NCI-H226 (cell line): ENCODE measurements at places on chromosomes 6 and 20.

DNA sequence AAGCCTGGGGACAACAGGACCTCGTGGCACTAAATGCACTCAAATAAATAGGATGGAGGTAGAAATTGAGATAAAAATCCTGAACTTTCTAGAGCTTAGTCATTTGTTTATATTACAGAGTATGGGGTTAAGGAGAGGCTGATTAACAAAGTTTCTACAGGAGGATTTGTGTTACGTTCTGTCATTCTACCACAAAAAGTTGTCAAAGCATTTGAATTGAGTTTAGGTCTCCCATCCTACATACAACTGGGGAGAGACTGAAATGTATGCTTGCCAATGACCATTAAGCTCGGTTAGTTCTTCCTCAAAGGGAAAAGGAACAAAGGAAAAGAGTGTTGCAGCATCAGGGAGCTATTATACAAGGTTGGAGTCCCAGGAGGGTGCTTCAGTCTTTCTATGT is 597.9 kb downstream of the COL12A1 start:
- no peak for DNase-seq

DNA sequence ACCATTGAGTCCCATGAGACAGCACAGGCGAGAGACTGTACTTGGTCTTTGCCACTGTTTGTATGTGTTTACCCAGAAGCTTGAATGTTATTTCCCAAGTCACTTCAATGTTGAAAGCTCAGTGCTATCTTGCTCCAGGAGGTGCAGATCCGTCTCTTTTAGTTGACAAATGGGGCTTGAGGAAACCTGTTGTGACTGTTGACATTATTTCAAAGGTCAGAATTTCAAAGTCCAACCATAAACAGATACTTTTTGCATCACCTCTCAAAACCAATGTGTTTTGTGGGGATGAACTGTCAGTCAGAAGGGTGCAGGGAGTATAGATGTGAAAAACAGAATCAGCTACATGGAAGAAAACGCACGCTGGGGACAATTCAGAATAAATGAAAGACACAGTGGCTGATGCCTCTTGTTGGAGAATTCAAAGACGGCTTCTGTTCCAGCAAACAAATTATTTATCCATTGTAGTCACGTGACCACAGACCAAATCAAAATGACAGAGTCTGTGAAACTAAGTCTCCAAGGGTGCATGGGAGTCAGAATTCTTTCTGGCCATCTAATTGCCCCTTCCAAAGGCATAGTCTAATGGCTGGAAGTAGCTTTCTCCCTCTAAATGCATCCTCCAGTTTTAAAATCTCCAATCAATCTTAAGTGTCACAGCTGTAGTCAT is 83.7 kb downstream of the MYLK4 start:
- no peak for DNase-seq

DNA sequence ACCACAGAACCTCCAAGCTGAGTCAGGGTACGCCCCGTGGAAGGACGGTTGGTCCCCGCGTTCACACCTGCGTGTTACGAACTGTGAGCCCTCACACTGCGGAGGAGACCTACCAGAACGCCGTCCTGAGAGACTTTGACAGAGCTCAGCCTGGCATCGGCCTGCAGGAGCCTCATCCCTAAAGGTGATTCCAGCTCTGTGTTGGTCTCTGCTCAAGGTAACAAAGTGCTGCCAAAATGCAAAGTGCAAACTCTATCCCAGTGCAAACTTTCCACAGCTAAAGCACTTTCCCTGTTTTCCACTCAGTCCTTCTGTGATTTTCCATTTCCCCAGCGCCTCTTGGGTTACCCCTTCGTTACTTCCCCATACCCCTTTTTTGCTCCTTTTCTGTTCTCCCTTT is 8.6 kb upstream of the ZBTB46 start:
- DNase-seq, result no peak

GRCh38 chr6:104229057-104229456 is 630.7 kb downstream of the HACE1 start:
- DNase-seq, result no peak

DNA sequence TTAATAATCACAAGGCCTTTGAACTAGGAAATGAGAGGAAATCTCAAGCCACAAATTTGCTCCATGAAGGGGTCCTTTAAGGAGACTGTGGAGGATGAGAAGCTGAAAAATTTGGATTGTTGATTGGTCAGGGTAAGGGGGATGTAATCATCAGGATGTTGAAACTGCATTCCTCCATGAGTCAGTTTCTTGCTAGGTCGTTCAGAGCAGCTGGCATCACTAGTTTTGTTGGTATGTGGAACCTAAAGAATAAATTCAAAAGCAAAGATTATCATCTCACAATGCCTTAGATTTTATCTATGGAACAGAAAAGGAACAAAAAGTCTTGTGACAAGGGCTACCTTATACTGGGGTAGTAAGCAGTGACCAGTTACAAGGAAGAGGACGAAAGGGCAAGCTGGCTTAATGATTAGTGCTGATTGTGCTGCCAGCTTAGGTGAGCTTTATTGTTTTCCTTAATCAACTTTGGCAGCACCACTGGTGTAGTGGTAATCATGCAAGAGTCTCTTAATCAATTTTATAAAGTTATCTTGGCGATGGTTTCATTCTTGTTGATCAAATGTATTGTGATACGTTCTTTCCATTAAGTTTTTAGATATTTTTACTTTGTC is 36.6 kb downstream of the CRISP2 start:
- DNase-seq, result peak; percentile 85

GRCh38 chr6:14521141-14521540 is 403.6 kb downstream of the CD83 start:
- no peak for DNase-seq

GRCh38 chr20:36574366-36575135 is 1.2 kb downstream of the TGIF2 start:
- DNase-seq, result peak; percentile 85

DNA sequence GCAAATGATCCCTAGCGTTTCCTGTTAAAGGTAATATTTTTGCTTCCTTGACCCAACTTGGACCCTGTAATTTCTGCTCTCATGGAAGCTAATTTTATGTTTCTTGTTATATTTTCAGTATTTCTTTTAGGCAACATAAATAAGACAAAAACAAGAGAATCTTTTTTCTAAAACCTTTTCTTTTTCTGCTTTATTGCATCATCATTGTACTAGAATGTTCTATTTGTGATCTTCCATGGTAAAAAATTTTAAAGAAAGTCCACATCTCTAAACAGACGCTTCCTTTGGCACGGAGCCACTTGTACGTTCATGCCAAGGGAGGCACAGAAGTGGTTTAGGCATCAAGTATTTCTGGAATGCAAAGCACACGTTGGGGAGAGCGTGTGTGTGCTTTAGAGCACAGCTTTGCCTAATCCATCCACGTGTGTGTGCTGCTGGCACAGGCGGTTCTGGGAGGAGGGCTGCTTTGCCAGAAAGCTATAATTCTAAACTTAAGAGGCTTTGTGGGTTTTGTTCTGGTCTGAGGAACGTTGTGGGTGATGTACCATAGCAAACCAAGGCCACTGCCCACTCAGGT is 98.3 kb downstream of the SASH1 start:
- DNase-seq, result peak; percentile 99

DNA sequence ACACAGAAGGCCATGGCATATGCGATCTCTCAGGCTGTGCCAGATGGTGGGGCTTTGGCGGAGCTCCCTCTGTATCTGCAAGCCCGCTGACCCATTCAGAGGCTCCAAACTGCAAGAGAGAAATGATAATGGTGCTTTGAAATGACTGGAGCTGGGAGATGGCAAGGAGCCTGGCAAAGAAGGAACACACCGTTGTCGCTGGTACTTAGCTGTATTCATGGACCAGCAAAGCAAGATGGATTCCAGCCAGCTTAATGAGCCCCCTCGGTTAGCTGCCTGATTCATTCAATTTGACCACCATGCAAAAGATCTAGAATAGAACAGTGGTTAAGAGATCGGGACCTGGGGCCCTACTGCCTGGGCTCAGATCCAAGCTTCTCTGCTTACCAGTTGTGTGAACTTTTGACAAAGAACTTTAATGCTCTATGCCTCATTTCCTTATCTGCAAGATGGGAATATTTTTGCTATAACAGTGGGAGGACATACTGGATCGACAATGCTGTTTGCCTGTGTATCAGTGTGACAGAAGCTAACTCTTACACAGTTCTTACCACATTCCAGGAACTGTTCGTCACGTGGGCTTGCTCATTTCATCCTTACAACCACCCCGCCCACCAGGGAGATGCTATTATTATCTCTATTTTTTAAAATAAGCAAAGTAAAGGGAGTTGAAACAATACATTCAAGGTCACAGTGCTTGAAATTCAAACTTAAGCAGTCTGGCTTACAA is 317.8 kb upstream of the SULF2 start:
- no peak for DNase-seq

- no peak for DNase-seq
Observed at GRCh38 chr6:39836606-39837005, 44.4 kb downstream of the DAAM2 start.

DNA sequence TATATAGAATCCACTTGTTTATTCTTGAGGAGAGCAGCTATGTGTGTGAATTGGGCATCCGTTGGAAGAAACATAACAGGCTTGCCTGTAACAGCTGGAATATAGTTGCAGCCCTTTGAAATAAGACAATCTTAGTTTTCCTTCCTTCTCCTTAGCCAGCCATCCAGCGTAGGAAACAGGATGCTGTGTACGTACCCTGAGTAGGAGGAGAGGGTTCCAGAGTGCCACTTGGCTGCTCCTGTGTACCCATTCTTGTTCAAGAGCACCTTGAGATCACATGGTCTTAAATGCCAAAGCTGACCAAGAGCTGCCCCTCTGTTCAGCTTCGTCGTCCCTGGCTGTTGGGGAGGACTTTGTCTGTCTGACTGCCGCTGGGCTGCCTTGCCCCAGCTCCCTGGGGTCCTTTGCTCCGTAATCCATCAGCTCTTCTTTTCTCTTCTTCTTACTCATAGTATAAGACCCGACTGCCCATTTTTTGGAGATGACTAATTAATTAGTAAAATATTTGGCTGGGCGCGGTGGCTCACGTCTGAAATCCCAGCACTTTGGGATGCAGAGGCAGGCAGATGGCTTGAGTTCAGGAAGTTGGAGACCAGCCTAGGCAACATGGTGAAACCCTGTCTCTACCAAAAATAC is 49.0 kb downstream of the RREB1 start:
- no peak for DNase-seq

- no peak for DNase-seq
Observed at GRCh38 chr6:122735582-122735981, 43.9 kb upstream of the FABP7 start.

DNA sequence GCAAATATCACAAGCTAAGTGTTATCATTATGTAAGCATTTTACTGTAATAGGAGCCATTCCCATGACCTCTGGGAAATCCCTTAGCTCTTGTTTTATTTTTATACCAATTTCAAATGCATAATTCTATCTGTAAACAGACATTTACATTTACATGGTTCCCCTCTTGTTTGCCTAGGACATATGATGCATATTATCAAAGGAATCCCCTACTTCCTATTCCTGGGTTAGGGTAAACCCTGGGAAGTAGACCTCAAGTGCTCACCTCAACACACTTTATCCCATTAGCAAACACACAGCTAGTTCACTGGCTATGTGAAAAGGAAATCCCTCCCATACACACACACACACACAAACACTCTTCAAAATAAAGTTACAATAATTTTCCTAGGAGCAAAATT is 27.1 kb downstream of the PDE10A start:
- DNase-seq, result peak; percentile 27

- no peak for DNase-seq
Observed at GRCh38 chr6:17853533-17853932, 133.9 kb downstream of the KIF13A start.

DNA sequence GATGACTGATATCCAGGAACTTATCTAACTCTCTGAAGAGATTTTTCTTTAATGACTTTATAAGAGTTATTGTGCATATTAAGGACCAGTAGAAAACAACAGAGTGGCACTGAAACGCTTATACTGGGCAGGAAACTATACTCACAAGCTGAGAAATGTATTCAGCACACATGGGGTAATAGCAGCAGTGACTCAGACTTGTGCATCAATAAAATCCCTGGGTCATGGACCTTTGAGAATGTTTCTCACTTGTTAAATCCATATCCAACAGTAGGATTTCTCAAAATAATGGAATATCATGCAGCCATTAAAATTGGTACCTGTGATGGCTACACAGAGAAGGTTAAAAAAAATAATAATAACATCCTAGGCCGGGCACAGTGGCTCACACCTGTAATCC is 219.5 kb downstream of the BTBD9 start:
- no peak for DNase-seq

DNA sequence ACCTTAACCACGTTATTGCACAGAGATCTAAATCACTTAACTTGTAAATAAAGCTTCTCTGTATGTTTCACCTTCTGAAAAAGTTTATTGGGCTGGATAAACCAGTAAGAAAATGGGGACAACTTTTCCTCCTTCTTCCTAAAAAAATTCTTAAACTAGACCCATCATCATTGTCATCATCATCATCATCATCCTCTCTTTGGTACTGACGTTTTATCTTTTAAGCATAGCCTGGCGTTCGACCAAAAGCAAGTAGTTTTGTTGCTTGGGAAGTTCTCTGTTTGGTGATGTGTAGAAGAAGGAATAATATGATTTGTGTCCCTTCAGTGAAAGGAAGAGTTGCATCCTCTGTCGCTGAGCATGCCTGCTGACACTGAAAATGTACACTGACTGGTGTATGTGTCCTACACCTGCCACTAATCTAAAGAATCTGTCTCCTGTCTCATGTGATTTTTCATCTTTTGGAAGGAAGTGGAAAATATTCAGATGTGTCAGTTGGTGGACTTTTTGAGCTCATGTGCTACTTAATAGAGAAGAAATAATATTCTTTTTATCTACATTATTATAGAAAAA is 2.5 kb downstream of the CLVS2 start:
- DNase-seq, result no peak

DNA sequence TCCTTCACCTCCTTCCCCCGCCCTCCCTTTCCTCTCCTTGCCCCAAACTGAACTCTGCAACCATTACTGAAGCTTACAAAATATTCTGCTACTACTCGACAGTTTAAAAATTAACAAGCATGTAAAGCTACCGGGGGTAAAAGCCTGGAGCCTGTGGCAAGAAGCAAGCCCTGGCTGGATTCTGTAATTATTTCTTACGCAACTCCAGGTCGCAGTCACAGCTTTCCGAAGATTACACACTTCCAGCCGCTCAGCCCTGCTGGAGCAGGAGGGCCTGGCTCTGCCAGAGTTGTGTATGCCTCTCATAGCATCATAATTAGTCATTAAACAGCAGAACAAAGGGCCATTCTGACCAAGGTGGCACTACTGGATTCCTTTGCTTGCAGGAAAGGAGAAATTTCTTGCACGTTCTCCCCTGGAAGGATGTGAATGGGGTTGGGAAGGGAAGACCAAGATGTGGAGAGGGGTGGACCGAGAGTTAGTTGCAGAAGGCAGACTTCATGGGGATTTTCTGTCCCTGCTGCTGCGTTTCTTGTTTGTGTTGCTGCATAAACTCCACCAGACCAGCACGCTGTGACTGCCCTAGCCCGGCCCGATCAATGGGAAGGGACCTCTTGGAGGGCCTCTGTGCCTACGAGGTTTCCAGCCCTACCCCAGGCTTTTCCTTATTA is 23.6 kb downstream of the FOXQ1 start:
- DNase-seq, result peak; percentile 85
